Nasal cavity respiratory epithelium epithelial cell of viscerocranial mucosa (primary cell): ENCODE measurements at places on chromosomes 11 and 22. TPM values are rescaled to one million over a fixed set of nuclear protein-coding genes. Genes with fewer than 3 reads are reported as not detected.

OR10A5 gene
- total RNA-seq: not detected in 2 replicates

PGR gene
- not detected in 2 replicates for total RNA-seq

CALCA gene
- not detected in 2 replicates for total RNA-seq

RIN1 gene
- 19.5 and 32.3 TPM in 2 replicates for total RNA-seq

PICALM gene
- 310 and 343 TPM in 2 replicates for total RNA-seq

SLC22A8 gene
- total RNA-seq: not detected in 2 replicates

HTR3B gene
- not detected in 2 replicates for total RNA-seq

VWCE gene
- total RNA-seq: under 0.01 and 0.57 TPM in 2 replicates

CADM1 gene
- 5.1 and 18.6 TPM in 2 replicates for total RNA-seq

ACRV1 gene
- not detected in 2 replicates for total RNA-seq

ALDH3B2 gene
- 27.3 and 140 TPM in 2 replicates for total RNA-seq
